Effector memory CD8-positive, alpha-beta T cell (primary cell): ENCODE measurements at places on chromosomes 6 and 20.

DNA sequence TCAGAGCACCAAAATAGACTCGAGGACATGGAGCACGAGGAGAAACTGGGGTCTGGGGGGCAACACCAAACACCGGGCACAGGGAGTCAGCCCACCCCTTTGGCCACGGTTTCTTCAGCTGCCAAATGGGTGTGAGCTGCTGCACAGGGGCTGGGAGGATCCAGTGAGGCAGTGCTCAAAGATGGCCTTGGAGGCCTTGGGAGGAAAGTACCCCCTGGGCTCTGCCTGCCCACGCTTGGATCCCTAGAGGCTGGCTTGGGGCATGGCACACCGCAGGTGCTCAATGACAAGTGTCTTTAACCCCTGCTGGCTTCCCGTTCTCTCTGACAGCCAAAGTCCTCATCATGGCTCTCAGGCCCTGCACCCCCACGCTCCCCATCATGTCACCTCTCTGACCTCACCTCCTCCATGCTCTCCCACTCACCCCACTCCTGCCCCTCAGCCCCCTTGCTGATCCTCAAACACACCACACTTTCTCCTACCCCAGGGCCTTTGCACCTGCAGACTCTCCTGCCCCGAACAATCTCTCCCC, 190.3 kb downstream of the ANKRD60 start:
- no peak for DNase-seq

GRCh38 chr6:144036064-144036834, 28.2 kb upstream of the PLAGL1 start:
- DNase-seq: no peak

- DNase-seq: no peak
Measured at GRCh38 chr6:98380589-98380988, 453.8 kb upstream of the POU3F2 start.

- no peak for DNase-seq
Measured at GRCh38 chr6:136317971-136318370, 28.3 kb upstream of the BCLAF1 start.

DNA sequence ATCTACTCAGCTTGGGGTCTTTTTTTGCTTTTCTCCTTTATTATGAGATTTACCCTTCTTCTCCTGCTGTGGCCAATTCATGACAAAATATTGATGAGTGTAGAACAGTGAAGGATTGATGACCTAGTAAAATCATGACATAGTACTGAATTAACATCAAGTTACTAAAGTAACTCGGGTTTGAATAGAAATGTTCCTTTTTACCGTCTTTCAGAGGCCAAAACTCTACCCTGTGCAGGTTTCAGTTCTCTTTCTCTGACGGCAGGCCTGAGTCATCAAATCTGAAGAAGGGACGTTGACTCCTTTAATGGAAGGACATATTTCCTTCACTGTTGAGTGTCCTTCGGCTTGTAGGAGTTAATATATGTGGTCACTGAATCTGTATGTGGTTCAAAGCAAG, 80.7 kb downstream of the RREB1 start:
- DNase-seq: no peak

- no peak for DNase-seq
Measured at GRCh38 chr6:15384901-15385300, 139.0 kb downstream of the JARID2 start.

- DNase-seq: no peak
Measured at GRCh38 chr6:72653026-72653425, 31.2 kb downstream of the KCNQ5 start.

- DNase-seq: no peak
Measured at GRCh38 chr6:164409309-164410009, 899.9 kb downstream of the C6orf118 start.

GRCh38 chr6:105015482-105015881, 58.6 kb downstream of the LIN28B start:
- no peak for DNase-seq

DNA sequence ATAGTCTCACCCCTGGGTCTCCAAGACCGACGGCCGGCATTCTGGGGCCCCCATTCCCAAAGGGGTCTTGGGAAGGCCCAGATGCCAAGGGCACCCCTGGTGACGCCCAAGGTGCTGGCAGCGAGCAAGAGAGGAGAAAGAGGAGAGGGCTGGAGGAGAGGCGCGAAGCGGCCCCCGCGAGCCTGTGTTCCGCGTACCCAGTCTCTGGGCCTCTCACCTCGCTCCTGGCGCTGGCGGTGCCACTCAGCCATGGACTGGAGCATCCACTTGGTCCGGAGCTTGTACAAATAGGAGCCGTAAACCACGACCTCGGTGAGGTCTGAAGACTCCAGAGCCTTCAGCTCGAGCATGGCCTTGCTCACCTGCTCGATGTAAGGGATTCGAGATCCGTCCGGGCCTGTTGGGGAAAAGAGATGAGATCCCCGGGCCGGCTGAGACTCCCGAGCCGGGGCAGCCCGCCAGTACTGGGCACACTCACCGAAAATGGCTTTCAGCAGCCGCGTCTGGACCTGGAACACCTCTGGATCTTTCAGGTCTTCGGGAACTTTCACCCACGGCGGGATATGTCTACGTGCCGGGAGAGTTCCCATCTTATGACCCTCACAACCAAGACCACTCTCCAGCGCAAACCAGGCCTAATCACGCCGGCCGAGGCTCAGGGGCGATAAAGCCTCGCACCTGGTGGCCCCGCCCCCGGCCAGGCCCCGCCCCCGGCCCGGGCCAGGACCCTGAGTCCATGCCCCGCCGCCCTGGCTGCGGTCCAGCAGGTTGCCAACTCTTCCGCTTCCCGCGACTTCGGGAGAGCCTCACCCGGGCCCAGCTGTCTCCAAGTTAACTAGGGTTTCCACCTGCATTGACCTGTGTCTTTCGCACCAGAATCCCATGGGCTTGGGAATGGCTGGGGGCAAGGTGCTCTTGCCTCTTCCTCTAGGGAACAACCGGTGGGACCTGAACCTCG, at the start of gene DPPA5:
Gene DPPA5 (minus strand): TSS at position 641 of the 958 bp plus-strand sequence. CDS start 51 bp downstream, at position 590.
- DNase-seq: no peak

DNA sequence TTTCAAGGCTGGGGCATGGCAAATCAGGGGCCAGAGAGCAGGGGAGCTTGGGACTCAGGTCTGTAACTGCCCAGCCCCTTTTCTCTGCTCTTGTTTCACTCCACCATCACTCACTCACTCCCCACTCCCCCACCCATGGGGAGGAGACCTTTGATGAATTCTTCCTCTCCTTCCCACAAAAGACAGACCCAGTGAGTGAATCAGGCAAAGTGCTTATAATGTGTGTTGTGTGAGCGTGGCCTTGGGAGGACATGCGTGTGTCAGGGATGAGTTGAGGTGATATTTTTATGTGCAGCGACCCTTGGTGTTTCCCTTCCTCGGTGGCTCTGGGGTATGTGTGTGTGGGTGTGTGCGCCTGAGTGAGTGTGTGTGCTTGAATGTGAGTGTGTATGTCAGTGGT, 1.0 kb upstream of the CUL9 start:
- no peak for DNase-seq

GRCh38 chr6:22789315-22789714, 219.9 kb downstream of the HDGFL1 start:
- DNase-seq: no peak

DNA sequence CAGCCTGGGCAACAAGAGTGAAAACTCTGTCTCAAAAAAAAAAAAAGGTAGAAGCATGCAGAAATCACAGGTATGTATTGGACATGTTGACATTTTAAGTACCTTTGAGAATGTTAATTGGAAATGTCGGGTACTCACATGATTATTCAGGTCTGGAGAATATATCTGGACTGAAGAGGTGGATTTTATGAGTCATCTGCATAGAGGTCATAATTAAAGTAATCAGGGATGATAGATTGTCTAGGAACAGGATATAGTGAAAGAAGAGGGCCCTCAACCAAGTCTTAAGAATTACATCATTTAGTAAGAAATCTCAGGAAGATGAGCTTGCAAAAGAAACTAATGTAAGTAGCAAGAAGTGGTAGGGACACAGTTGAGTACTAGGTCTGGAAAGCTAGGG, 212.5 kb downstream of the UTRN start:
- DNase-seq: no peak

DNA sequence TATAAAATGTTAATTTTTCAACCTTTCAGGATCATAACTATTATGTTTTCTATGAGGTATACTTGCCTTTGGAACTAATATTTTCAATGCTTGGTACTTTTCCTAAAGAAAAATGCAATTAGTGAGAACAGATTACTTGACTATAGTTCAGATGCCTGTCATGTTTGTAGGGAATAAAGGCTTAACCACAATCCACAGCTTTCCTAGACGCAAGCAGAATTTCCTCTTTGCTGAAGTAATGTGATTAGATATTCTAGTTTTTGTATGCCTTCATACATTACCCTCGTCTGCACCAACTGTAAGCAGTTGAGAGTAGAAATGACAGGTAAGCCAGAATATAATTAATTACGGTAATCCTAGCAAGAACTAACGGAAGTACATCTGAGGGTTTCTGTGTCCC, 581.4 kb upstream of the MMS22L start:
- no peak for DNase-seq

- no peak for DNase-seq
Measured at GRCh38 chr6:51450248-51450957, 631.7 kb downstream of the TFAP2B start.

- peak; percentile 53 for DNase-seq
Measured at GRCh38 chr20:4592316-4593148, 129.2 kb upstream of the PRND start.

DNA sequence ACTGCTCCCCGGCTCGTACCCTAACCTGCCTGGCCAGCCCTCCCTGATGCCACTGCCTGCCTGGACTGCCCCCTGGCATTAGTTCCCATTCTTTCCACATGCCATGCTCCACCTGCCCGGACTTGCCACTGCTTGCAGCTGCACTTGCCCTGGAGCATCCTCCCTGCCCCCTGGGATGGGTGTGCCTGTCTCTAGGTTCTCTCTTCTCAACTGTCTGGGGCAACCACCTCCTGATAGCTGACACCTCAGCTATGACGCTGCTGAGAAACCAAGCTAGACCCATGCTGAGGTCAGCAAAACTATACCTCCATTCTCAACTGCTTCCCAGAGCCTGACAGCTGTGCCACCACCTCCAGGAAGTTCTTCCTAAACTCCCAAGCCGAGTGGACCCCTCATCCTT, 72.1 kb downstream of the PERP start:
- no peak for DNase-seq

- DNase-seq: no peak
Measured at GRCh38 chr20:36773107-36773596, 411 bp downstream of the DSN1 start.

DNA sequence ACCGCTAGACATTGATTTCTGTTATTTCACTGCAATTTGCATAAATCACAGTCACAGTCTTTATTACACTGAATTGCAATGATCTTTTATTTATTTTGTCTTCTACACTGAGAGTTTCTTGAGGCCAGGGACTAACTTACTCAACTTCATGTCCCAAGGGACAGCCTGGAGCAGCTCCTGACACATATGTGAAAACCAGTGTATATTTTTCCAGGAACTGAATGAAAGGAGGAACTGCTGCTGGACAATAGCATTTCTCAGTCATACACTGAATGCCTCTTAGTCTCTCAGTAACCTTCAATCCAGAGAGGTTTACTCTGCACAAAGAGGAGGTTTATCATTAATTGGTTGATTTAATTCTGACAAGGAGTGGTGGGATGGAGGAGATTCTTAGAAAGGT, 5.9 kb downstream of the F13A1 start:
- DNase-seq: no peak

GRCh38 chr6:113315879-113316278, 541.3 kb upstream of the MARCKS start:
- DNase-seq: no peak

DNA sequence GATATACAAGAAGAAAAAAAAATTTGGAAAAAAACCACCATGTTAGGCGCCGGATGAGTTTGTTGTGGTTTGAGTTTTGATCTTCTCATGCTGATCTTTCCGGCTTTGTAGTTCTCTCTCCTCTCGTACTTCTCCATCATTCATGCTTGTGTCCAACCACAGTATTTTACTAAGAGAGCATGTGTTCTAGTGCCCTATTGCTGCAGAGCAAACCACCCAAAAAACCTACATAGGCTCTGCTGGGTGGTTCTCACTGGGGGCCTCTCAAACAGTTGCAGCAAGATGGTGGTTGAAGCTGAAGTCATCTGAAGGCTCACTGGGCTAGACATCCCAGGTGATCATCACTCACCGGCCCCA, 404.2 kb downstream of the PLCB1 start:
- DNase-seq: no peak

- DNase-seq: no peak
Measured at GRCh38 chr6:2632368-2632767, 118.4 kb downstream of the MYLK4 start.

- DNase-seq: no peak
Measured at GRCh38 chr20:58828136-58828535, 22.6 kb downstream of the GNAS-AS1 start.

DNA sequence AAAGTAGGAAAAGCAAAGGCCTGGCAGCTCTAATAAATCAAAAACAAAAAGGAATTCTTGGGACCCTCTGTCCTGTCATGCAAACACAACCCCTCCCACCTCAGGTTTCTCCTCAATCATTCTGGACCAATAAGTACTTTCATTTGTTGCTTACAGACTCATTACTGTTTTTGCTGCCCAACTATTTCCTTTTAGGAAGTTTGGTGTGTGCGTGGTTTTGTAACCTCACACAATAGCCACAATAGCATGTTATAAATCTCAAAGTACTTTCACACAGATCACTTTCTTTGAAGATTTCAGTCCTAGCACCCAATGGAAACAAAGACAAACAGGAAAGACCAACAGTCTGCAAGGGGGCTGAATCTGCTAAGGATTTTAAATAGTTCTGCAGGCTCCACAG, 4.5 kb downstream of the MRPL14 start:
- no peak for DNase-seq

- DNase-seq: no peak
Measured at GRCh38 chr20:40651151-40651550, 37.9 kb downstream of the MAFB start.
